ENCODE measurements at places on chromosomes 12 and 14.

DNA sequence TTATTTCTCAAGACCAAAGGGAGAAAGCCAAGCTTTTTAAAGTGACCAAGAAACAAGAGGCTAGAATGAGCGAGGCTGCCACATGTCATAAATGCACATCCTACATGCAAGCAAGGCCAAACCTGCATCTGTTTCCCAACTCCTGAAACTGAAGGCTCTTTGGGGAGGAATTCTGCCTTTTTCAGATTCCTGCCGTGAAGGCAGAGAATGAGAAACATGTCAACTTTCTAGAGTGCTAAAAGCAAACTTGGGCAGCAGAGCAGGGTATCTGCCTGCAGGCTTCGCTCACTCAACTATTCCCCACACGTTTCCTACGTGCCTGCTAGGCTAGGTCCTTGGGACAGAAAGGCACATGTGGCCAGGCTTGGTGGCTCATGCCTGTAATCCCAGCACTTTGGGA is 15.2 kb downstream of the DPF3 start:
- DNase-seq, result no peak

- DNase-seq, result no peak
These were observed 226.3 kb upstream of the GRIP1 start for GRCh38 chr12:66905201-66905600.

- DNase-seq, result no peak
These were observed 72.7 kb downstream of the NIN start for GRCh38 chr14:50758305-50758704.

DNA sequence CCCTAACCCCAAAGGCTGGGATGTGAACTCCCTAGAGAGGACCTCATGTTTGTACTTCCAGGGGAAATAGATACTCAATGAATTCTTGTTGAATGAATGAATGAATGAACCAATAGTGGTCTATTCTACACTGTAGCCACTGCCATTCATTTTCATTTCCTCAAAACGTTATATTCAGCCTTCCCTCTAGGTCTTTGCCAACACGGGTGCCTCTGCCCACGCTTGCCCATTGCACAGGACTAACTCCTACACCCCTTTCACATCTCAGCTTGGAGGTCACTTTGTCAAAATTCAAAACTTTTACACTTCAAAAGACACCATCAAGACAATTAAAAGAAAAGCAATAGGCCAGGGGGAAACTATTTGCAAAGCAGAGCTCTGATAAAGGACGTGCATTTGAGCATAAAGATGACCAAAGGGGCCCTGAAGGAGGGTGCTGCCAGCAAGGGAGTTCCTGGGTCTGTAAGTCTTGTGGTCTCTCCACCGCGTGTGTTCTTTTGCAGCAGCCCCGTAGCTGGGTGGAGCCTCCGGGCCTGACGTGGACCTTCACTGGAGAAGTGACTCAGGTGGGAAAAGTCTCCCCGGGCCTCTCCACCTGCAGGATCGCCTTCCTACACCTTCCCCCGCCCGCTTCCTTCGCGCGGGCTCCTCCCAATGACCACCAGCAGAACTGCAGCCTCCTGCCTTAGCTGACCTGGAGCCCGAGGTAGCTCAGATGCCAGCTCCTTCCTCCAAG is 31.5 kb downstream of the TMEM63C start:
- no peak for DNase-seq

- no peak for DNase-seq
These were observed 123.4 kb downstream of the BICD1 start for GRCh38 chr12:32229971-32230612.

GRCh38 chr12:113755098-113755497 is 211.0 kb downstream of the RBM19 start:
- DNase-seq, result no peak

- no peak for DNase-seq
These were observed 65.1 kb downstream of the GALNT16 start for GRCh38 chr14:69325086-69325485.

GRCh38 chr12:24997970-24998582 is 49.2 kb upstream of the BCAT1 start:
- no peak for DNase-seq

DNA sequence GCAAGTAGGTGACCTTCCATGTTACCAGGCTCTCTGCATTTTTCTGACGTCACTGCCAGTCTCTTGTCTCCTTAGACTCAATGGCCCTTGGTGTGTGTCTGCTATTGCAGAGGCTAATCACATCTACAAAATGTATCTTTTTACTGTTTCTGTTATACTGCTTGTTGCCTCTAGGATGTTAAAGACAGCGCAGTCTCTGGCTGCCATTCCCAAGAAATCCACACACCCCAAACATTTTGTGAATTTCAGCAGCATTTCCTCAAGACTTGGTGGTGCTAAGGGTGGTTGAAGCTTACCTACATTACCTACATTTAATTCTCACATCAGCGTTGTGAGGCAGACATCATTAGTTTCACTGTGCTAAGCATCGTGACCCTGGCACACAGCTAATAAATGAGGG is 87.2 kb downstream of the C12orf75 start:
- DNase-seq, result no peak

GRCh38 chr12:94841177-94841576 is 162.3 kb downstream of the NDUFA12 start:
- DNase-seq, result no peak

DNA sequence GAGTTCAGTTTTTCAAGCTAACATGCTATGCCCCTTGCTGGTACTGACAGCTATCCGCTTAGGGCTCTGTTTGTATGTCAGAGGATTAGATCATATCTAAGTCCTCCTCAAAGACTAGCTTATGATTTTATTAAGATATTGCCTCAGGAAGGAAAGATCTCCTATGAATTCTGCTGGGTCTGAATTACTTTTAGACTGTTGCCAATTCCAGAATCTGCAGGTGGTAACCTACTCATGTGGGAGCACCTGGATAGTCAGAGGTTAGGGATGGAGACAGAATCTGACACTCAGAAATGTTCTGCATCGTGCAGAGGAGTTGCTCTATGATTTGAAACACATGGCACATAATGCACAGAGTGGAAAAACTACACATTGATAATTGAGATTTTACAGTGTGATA is 843.4 kb downstream of the SLC6A15 start:
- DNase-seq, result no peak

DNA sequence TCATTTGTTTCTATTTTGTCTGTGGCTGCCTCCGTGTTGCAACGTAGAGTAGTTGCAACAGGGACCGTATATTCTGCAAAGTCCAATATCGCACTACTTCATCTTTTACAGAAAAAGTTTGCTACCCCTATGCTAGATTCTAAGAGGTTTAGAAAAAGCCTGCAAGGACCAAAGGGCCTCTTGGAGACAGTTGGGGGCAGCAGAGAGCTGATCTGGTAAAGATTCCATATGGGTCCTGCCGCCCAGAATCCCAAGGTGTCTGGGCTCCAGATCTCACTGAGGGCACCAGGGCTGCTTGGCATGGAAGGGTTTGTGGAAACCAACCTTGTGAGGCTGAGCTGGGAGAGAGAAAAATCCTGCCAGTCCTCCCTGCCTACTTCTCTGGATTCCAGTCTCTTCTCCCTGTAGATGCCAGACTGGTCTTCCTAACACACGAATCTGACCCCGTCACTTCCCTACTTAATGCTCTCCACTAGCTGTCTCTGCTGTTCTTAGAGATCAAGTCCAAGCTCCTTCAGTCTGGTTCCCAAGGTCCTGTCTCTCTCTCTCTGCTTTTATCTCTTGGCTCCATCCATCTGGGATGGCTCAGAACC is 74.6 kb downstream of the GLRX5 start:
- DNase-seq, result no peak

GRCh38 chr12:1798641-1799020 is 21.7 kb upstream of the LRTM2 start:
- DNase-seq, result no peak

GRCh38 chr12:8948701-8949341 is 624 bp downstream of the M6PR start:
- no peak for DNase-seq

- no peak for DNase-seq
These were observed 49.0 kb downstream of the TBC1D15 start for GRCh38 chr12:71888521-71888920.

- peak; percentile 55 for DNase-seq
These were observed 132.2 kb upstream of the HIF1A start for GRCh38 chr14:61563162-61563511.

- no peak for DNase-seq
These were observed 9.2 kb downstream of the PLBD1 start for GRCh38 chr12:14558473-14558959.

- no peak for DNase-seq
These were observed 256.6 kb upstream of the FOXN3 start for GRCh38 chr14:89673512-89674225.

GRCh38 chr14:56760164-56760914 is 49.9 kb downstream of the OTX2 start:
- no peak for DNase-seq

- DNase-seq, result no peak
These were observed 12.4 kb downstream of the MGST1 start for GRCh38 chr12:16359512-16360491.

- no peak for DNase-seq
These were observed 288.6 kb downstream of the PDZRN4 start for GRCh38 chr12:41476499-41477439.

- no peak for DNase-seq
These were observed 6.4 kb downstream of the ATN1 start for GRCh38 chr12:6934110-6934509.
